ENCODE measurements at places on chromosomes 3 and 15.
A peak's percentile ranks its signal among the peaks of the same experiment; 100 is the strongest.

GRCh38 chr15:60975218-60975617 is 253.9 kb downstream of the RORA start:
- no peak for DNase-seq

DNA sequence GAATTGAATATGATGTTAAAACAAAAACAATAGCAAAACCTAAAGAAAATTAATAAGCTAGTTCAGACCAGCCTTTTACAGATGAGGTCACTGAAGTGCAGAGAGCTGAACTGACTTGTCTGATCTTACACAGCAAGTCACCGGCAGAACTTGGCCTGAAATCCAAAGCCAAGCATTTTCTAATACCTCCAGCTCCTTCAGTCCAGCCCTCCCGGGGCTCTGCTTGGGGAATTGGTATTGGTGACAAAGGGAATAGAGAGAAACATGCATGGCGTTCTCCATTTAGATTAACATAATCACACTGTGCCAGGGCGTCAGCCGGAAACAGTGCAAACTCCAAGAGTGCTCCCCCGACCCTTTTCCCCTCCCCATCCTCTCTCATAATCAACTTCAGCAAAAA is 14.1 kb upstream of the ZSCAN2 start:
- no peak for DNase-seq

- DNase-seq: no peak
These were observed 286.0 kb upstream of the SUCLG2 start for GRCh38 chr3:67940210-67940952.

- no peak for DNase-seq
These were observed 259.5 kb downstream of the UACA start for GRCh38 chr15:70503798-70504298.

GRCh38 chr3:138034918-138035317 is 25.0 kb downstream of the CLDN18 start:
- DNase-seq: no peak

- DNase-seq: no peak
These were observed at the start of gene HHLA2 for GRCh38 chr3:108296239-108296638. TSS of gene HHLA2 (plus strand) at chr3:108296548. CDS start at chr3:108351814, 55,266 bp downstream.

DNA sequence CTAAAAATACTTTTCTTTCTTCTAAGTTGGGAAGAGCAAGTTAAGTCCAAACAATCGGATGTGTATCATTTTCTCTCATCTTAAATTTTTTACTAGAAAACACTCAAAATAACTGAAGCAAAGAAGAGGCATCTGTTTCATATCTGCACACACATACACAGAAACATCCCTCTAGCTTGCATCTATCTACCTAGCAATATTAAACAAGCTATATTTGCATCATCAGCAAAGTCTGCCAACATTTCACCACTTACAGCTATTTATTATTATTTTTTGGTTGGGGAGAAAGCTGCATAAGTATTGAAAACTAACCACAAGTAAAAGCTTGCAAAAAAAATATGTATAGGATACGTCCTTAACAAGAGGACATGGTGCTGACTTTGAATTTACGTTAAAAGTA is 1.9 kb downstream of the GOLIM4 start:
- no peak for DNase-seq

- DNase-seq: no peak
These were observed 11.7 kb downstream of the CHDH start for GRCh38 chr3:53834429-53835095.

GRCh38 chr15:75195122-75195765 is 6.4 kb upstream of the C15orf39 start:
- DNase-seq: no peak

GRCh38 chr3:148230473-148230872 is 467.2 kb upstream of the AGTR1 start:
- no peak for DNase-seq

- DNase-seq: no peak
These were observed 78.7 kb upstream of the TTBK2 start for GRCh38 chr15:42999201-42999779.

GRCh38 chr3:133570139-133570936 is 3.1 kb upstream of the CDV3 start:
- no peak for DNase-seq

DNA sequence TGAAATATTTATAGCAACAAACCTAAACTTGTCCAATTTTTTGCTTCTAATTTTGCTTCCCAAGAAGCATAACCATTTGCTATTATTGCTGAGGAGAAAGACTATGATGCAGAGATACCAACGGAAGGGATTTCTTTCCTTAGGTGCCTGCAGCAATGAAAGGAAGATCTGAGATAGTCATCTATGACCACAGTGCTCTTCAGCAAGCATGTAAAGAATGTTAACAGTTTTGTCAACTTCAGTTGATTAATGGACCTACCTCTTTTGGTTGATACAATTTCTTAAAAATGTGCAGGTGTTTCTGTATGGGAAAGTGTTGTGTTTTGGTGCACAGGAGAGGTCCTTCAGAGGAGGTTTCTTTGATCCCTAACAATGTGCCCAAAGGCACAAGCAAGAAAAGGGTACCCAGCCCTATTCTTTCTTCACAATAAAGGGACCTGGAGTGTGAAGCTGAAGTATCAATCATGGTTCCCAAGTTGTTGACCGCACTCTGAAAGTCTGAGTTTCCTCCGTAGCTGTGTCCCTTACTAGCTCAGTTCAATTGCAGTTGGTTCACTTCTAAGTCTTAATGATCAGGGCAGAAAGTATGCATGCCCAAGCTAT is 307.7 kb upstream of the KCNH8 start:
- no peak for DNase-seq

DNA sequence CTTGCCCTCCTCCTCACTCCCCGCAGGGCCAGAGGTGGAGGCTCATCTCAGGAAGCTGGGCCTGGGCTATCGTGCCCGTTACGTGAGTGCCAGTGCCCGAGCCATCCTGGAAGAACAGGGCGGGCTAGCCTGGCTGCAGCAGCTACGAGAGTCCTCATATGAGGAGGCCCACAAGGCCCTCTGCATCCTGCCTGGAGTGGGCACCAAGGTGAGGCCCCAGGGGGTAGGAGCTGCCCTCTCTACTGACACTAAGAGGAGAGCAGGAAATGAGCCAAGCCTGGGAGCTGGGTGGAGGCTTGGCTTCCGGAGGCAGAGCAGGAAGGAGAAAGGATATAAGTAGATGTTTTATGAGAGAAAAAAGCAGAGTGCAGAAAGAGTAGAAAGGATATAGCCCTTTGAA is 4.9 kb downstream of the OGG1 start:
- no peak for DNase-seq

GRCh38 chr3:126083511-126083912 is 412 bp downstream of the SLC41A3 start:
- peak; percentile 66 for DNase-seq

- no peak for DNase-seq
These were observed 118.9 kb upstream of the ARRDC4 start for GRCh38 chr15:97841558-97841957.

All from HuH-7.5 (cell line).